ENCODE measurements at places on chromosomes 13 and 19.

DNA sequence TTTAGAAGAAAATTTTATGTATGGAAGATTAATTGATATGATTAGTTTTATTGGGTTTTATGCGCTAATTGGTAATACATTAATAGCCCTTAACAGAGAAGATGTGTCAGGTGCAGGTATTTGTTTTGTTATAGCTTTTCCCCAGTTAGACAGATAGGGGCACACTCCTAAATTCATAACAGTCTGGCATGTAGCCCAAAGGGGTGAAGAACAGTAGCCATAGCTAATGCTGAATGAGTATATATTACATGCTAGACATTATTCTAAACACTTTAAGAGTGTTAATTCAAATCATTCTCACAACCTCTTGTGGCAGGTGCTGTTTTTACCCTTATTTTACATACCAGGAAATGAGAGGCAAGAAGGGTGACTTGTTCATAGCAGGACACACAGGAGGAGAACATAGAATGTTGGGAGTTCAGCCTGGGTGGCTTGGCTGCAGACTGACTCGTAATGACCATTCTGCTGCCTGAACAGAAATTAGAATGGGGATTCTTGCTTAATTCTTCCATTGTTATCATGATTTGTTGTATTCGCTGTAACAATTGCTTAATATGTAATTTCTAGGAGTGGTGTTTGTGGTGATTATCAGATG lies 20.1 kb downstream of the PCCA start:
- DNase-seq: no peak

- no peak for DNase-seq
Measured at GRCh38 chr13:38180670-38181069, 169.0 kb upstream of the UFM1 start.

DNA sequence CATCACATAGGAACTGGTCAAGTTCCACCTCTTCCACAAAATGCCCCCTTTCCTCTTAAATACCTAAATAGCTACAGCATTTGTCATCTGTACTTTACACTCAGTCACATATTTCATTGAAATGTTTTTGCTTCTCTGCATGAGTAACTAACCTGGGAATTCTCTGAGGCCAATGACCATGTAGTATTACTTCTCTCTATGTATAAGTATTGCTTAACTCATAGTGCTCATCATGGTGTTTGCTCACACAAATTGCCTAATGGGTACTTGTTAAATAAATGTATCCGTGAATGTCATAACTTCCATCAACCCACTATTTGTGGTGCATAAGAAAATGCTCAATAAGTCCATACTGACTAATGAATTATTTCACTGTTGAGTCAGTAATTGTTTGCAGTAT lies 115.5 kb downstream of the FGF14 start:
- DNase-seq: peak; percentile 91

GRCh38 chr13:50686551-50686950 lies 156.9 kb downstream of the DLEU7 start:
- DNase-seq: no peak

DNA sequence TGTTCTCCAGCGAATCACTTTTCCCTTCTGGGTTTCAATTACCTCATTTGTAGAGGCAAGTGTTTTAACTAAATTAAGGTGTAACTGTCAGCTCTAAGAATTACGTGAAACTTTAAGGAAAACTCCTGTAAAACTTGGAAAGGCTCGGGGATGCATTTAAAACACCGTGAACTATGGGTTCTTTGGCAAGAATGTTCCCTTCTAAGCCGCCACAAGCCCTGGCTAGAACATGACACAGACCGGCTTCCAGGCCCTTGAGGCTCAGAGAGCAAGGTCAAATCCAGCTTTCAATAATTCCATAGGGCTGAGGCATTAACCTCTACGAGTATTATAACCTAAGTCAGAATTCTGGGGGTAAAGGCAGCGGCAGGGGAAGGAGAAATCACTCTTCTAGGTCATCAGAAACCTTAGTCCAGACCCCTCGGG lies 685 bp downstream of the VWA8 start:
- DNase-seq: peak; percentile 24

- no peak for DNase-seq
Measured at GRCh38 chr19:34276614-34277013, 22.3 kb downstream of the GARRE1 start.

DNA sequence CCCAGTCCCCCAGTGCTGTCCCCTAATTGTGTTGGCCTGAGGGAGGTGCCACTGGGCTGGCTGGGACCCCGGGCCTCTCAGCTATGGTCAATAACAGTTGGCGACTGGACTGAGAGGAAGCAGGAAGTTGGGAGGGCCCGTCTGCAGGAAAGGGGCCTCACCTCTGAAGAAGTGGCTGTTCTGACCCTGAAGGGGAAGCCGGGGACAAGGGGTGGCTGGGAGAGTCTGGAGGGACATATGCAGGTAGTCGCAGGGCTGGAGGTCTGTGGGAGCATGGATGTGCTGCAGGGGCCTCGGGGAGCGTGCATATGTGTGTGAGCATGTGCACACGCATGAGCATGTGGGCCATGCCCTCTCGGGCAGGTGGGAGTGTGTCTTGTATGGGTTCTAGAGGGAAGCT lies 5.9 kb downstream of the PKN1 start:
- DNase-seq: no peak

DNA sequence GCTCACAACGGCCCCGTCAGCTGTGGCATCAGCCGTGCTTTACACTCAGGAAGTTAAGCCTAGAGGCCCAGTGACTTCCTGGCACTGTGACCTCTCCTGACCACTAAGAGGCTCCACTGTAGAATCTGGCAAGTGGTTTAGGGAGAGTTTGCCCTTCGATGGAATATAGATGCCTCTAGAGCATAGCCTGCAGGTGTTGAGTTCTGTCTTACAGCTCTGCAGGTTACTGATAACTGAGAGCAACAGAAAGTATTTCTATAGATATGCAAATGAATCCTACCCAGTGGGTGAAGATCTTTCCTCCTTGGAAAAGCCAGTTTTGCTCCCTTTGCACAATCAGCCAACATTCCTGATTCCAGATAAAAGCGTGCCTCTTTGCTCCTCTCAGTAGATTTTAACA lies 35.8 kb downstream of the ATP12A start:
- DNase-seq: no peak

DNA sequence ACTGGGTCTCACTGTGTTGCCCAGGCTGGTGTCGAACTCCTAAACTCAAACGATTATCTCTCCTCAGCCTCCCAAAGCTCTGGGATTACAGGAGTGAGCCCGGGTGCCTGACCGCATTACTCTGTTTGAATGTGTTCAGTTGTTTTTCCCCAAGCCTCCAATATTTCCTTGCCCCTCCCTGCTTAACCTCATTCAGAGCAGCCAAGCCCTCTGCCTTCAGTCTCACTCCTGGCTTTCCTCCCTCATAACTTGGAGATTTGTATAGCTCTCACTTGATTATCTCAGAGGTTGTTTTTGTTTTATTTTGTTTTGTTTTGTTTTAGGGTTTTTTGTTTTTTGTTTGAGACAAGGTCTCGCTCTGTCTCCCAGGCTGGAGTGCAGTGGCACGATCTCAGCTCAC lies 11.4 kb downstream of the EPHX3 start:
- DNase-seq: no peak

- no peak for DNase-seq
Measured at GRCh38 chr19:43132696-43133095, 50.2 kb upstream of the PSG2 start.

- no peak for DNase-seq
Measured at GRCh38 chr13:38013676-38014075, 144.1 kb upstream of the TRPC4 start.

Measured in fibroblast of gingiva (primary cell).